AG09309 (cell line): ENCODE measurements at places on chromosomes 6 and 20.
A peak's percentile ranks its signal among the peaks of the same experiment; 100 is the strongest.

GRCh38 chr20:23397961-23398360, 23.3 kb downstream of the NAPB start:
- DNase-seq = no peak

DNA sequence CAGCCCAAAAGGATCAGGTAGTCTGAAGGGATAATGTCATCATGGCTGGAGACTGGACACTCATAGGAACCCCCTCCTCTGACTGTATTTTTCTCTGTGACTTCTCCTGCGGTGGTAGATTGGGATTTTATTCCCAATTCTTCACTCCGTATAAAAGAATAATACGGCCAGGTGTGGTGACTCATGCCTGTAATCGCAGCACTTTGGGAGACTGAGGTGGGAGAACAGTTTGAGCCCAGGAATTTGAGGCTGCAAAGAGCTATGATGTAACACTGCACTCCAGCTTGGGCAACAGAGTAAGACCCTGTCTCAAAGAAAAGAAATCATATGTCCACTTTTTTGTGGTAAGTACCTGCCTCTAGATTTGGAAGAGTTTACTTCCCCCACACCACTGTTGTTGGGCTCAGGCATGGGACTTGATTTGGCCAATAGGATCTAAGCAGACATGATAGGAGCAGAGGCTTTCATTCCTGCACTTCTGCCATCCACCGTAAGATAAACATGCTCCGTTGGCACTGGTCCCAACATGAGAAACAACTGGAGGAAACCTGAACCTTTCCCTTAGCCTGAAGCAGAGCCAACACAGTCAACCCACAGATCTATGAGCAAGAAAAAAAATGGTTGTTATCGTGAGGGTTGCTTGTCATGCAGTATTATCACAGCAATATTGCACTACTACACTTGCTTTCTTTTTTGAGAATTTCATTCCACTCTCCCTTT, 82.0 kb downstream of the JPH2 start:
- DNase-seq = no peak

- DNase-seq = no peak
Measured at GRCh38 chr6:32622545-32623401, 14.4 kb upstream of the HLA-DQA1 start.

DNA sequence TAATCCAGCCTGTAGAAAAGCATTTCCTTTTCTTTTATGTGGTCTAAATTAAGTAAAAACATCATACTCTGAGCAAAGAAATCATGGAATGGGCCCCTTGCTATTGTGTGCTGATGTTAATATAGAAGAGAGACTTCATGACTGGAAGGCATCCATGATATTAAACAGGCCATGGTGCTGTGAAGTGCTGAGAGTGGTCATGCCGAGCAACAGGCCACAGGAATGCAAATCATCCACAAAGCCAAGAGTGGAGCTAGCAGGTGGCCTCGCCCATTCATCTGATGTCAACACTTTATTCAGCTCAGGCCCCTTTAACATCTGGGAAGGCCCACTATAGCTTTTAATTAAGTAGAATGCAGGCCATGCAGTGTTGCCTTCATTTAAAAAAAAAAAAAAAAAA, 115.2 kb upstream of the HMGCLL1 start:
- peak; percentile 14 for DNase-seq

DNA sequence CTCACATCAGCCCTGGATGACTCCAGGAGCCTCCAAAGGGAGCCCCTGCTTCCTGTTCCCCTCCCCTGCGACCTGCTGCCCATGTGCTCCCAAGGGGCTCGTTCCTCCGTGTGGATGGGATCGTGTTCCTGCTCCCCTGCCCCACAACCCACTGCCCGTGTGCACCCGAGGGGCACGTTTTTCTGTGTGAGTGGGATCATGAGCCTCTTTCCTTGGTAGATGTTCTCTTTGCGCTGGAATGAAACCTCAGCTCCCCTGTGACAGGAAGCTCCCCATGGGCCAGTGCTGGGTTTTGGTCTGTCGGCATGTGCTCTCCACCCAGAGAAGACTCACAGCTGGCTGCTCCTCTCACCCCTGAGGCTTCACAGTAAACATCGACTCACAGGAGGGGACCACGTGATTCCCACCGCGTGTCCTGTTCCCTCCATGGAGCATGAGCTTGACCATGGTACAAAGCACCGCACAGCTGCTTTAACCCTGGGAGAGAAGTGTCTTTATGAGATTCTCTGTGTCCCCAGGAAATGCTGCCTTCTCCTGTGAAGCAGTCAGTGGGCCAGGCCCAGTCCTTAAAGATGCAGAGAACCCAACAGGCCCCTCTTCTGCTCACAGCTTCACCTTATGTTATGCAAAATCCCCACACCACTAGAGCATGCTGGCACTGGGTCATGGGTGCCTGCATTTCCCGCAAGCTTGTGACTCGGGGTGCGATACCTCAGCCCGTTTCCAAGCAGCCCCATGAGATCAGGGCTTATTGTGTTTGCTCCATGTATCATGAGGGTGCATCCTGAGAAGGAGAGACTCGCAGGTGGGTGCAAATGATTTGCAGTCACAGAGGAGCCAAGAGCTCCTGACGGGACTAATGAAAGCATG, 215.1 kb downstream of the ERMARD start:
- no peak for DNase-seq

- no peak for DNase-seq
Measured at GRCh38 chr6:44154067-44154466, 4.6 kb upstream of the CAPN11 start.
